ENCODE measurements at places on chromosomes 13 and 19. TPM values are rescaled to one million over a fixed set of nuclear protein-coding genes. Genes with fewer than 3 reads are reported as not detected.

Gene LRRC25
- total RNA-seq, result 0.11 TPM

Gene ZNF235
- 2.4 TPM for total RNA-seq

Gene SPRED3
- 2.4 TPM for total RNA-seq

Gene FOXO1
- total RNA-seq, result 3.6 TPM

Measured in uterine smooth muscle cell (primary cell).